ENCODE measurements at places on chromosomes 4 and X. TPM values are rescaled to one million over a fixed set of nuclear protein-coding genes. Genes with fewer than 3 reads are reported as not detected.

The AIFM1 gene
- 18.5 TPM for total RNA-seq

The UPF3B gene
- total RNA-seq = 2.3 TPM

DNA sequence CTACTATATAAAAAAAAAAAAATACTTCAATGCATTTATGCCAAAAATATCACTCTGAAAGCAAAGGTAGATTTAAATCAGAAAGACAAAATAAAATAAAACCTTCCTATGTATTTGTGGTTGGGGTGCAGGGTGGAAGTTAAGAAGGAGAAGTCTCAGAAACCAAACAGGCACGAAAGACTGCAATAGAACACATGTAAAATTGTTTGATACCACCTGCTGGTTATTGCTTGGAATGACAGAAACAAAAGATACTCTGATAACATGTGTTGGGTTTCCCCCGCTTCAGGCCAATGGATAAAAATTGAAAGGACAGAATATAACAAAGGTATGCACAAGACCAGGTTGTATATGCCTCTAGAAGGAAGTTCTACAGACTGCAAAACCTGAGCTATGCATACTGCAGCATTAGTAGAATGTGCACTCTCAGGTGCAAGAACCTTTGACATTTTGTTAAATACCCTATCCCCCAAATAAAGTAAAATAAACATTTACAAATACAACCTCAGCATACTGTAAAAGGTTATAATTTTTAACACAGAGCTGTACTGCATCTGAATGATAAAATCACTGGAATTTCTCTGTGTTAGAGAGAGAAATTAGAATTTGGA lies 118.8 kb downstream of the GABRA2 start:
- DNase-seq = peak; percentile 20

The PABPC1L2B gene
- not detected for total RNA-seq

GRCh38 chr4:139528377-139529005 lies 27.5 kb downstream of the SETD7 start:
- peak; percentile 14 for DNase-seq

The HEPH gene
- not detected for total RNA-seq

DNA sequence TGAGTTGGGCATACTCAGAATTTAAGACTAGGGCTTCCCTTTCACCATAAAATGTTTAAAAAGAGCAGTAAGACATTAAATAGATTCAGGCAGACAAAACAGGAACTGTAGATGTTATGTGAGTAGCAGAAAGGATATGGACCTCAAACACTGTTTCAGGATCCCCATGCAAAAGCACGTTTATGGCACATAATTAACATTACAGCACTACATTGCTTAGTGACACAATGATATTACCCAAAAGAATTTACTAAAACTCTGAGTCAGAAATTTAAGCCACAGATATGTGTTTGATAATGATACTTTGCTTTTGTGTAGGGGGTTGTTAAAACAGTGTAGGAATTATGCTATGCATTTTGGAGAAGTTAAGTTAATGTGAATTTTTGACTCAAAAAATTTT lies 266.3 kb downstream of the PDGFC start:
- DNase-seq = no peak

DNA sequence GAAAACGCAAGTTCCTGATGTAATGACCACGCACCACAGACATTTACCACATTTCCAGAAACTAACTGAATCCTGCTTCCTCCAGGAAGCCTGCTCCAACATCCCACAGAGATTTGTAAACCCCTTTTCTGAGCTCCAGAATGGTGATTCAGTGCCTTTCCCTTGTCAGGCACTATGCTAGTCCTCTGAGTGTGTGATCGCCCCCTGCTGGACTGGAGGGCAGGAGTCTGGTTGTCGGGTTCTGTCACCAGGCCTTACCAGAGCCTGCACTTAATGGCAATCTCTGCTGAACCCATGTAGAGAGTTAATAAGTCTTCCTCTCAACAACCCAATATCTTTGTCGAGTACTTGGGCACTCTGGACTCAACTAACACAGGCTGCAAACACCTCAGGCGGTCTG lies 14.5 kb upstream of the KDM5C start:
- DNase-seq = peak; percentile 6

GRCh38 chrX:87167841-87168240 lies 349.8 kb upstream of the KLHL4 start:
- no peak for DNase-seq

Data from A172 (cell line).